ENCODE measurements at places on chromosomes 1 and 21.

DNA sequence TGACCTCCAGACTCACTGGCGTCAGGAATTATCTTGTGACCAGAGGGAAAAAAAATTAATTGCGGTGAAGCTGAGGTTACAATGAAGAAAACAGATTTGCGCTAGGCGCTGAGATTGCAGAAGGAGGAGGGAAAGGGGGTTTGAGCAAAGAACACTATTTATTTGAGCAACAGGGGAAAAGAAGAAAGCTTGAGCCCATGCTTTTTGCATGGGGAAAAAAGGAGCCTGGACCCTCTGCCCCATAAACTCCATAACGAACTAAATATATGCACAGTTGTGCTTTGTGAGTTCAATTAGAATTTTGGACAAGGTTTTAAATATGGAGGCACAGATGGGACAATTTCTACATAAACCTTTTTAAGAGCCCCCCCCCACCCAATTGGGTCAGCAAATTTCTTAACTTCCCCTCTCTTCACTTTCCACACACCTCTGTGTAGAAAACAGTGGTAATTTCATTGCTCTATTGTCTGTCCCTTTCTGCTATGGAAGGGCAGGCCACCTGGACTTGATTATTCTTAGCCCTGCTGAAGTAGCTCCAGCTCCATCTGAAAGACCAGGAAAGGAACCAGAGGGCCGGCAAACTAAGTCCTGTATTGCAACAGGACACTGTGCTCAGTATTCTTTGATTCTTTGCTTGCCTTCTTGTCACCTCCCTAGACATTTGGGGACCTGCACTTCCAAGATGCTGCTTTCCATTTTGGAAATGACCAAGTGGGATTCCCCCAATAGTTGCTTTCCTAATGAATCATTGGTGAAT is 862 bp upstream of the ID3 start:
- peak overlapping the region; percentile 94 for H3K4me3 ChIP-seq
- peak overlapping the region; percentile 99 for H3K27ac ChIP-seq
- DNase-seq, result no peak
- H3K27me3 ChIP-seq, result peaks cover 8% of the 10 kb centered on the region

GRCh38 chr1:20047096-20047495 is 22.9 kb upstream of the PLA2G5 start:
- no peaks in the 10 kb centered on the region for H3K36me3 ChIP-seq
- no peaks in the 10 kb centered on the region for H3K4me1 ChIP-seq
- peaks cover 8% of the 10 kb centered on the region for H3K27me3 ChIP-seq
- no peak overlapping the region for H3K4me3 ChIP-seq

GRCh38 chr21:41622201-41622600 is 114.2 kb upstream of the TMPRSS2 start:
- no peaks in the 10 kb centered on the region for H3K27me3 ChIP-seq
- no peak for DNase-seq
- no peak overlapping the region for H3K4me3 ChIP-seq
- H3K27ac ChIP-seq, result no peak overlapping the region

DNA sequence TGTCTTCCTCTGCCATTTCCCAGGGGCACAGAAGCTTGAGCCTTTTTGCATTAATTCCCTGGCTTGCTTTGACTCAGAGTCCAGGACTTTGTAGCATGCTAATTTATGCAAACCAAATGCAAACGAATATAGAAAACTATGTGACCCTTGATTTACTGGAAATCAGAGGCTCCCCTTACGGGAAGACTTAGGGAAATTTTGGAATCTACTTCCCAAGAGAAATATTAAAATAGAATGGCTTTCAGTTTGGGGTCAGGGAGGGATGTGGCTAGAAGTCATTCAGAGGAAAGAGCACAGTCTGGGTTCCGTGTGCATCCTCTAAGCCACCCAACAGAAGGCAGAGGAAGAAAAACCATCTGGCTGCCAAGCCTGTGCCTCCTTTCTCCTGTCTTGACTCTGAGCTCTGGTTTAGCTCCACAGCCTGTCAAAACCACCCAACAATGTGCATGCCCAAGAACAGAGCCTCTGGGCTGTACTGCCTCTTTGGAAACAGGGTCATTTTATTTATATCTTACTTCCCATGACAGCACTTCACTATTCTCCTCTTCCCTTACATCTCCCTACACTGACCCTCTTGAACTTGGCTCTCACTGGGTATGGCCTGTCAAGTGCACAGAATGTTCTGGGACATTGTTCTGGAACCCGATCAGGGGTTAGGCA is 30.1 kb downstream of the ATF3 start:
- no peak overlapping the region for H3K27ac ChIP-seq
- no peaks in the 10 kb centered on the region for H3K36me3 ChIP-seq
- no peaks in the 10 kb centered on the region for H3K4me1 ChIP-seq

DNA sequence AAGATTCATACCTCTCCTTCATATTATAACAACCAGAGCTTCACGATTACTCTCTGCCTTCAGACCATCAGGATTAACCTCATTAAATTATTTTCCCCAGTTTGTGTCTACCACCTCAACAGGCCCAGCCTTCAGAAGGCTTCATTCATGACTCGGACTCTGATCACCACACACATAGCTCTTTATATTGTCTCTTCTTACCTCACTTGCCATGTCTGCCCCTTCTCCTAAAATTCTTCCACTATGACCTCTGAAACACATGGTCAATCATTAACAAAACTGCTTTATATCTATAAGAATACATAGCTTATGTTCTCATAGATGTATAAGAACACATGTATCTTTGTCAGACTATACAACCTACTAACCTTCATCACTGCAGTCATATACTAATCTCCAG is 79.8 kb downstream of the USP1 start:
- no peaks in the 10 kb centered on the region for H3K4me1 ChIP-seq
- no peaks in the 10 kb centered on the region for H3K27me3 ChIP-seq
- H3K36me3 ChIP-seq, result peaks cover 38% of the 10 kb centered on the region
- no peak overlapping the region for H3K27ac ChIP-seq
- H3K4me3 ChIP-seq, result no peak overlapping the region

DNA sequence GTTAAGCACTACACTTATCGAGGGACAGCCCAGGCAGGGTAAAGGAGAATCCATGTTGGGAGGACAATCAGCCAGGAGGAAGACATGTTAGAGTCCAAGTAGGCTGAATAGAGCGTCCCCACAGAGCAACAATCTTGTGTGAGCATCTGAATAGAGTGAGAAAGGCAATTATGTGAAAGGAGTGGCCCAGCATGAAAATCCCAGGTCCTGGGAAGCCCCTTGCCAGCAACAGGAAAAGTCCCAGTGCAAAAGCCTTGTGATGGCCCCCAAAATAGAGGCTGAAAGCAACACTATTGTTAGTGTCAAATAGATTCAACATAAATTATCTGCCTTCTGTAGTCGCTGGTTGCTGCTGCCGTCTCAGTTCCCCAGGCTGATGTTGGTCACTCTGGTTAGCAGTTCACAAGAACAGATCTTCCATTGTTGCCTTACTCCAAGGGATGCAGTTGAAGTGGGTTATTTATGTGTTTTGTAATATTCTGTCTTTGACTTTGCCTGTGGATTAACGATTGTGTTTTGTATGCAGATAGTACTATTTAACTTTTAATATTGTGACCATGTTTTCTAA is 12.1 kb upstream of the ABL2 start:
- DNase-seq, result no peak
- H3K4me3 ChIP-seq, result no peak overlapping the region
- no peaks in the 10 kb centered on the region for H3K36me3 ChIP-seq
- H3K27ac ChIP-seq, result no peak overlapping the region
- H3K27me3 ChIP-seq, result no peaks in the 10 kb centered on the region
- no peaks in the 10 kb centered on the region for H3K4me1 ChIP-seq

DNA sequence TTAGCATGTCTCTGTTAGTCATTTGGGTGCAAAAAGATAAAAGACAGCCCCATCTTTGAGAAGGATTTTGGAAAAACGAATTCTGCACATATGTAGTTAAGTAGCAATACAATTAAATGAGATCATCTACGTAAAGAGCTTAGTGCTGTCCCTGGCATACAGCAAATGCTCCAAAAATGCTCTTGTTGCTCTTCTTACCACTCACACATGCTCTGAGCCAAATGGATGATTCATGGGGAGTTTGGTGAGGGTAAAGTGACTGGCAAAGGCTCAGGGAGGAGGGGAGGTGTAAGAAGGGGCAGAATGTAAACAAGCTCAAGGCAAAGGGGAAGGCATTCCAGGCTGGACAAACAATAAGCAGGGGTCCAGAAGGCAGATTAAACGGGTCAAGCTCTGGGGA is 191.9 kb downstream of the AK5 start:
- no peak overlapping the region for H3K4me3 ChIP-seq
- no peaks in the 10 kb centered on the region for H3K27me3 ChIP-seq
- DNase-seq, result no peak
- no peaks in the 10 kb centered on the region for H3K36me3 ChIP-seq
- H3K4me1 ChIP-seq, result peaks cover 12% of the 10 kb centered on the region

GRCh38 chr1:103461161-103462105 is 64.1 kb upstream of the RNPC3 start:
- H3K4me3 ChIP-seq, result no peak overlapping the region
- H3K4me1 ChIP-seq, result peaks cover 8% of the 10 kb centered on the region
- no peak for DNase-seq
- H3K27ac ChIP-seq, result no peak overlapping the region
- H3K27me3 ChIP-seq, result no peaks in the 10 kb centered on the region
- H3K36me3 ChIP-seq, result no peaks in the 10 kb centered on the region

GRCh38 chr1:88701275-88701674 is 17.2 kb downstream of the PKN2 start:
- no peak overlapping the region for H3K4me3 ChIP-seq
- H3K27ac ChIP-seq, result no peak overlapping the region
- H3K36me3 ChIP-seq, result peaks cover 15% of the 10 kb centered on the region
- no peaks in the 10 kb centered on the region for H3K27me3 ChIP-seq

GRCh38 chr21:42732033-42732410 is 78.6 kb downstream of the PDE9A start:
- H3K27me3 ChIP-seq, result no peaks in the 10 kb centered on the region
- H3K4me3 ChIP-seq, result no peak overlapping the region
- H3K4me1 ChIP-seq, result peaks cover 17% of the 10 kb centered on the region

- H3K4me3 ChIP-seq, result no peak overlapping the region
- no peaks in the 10 kb centered on the region for H3K36me3 ChIP-seq
- no peak overlapping the region for H3K27ac ChIP-seq
- no peaks in the 10 kb centered on the region for H3K4me1 ChIP-seq
- no peak for DNase-seq
Measured at GRCh38 chr21:18840239-18840638, 436.7 kb upstream of the TMPRSS15 start.

DNA sequence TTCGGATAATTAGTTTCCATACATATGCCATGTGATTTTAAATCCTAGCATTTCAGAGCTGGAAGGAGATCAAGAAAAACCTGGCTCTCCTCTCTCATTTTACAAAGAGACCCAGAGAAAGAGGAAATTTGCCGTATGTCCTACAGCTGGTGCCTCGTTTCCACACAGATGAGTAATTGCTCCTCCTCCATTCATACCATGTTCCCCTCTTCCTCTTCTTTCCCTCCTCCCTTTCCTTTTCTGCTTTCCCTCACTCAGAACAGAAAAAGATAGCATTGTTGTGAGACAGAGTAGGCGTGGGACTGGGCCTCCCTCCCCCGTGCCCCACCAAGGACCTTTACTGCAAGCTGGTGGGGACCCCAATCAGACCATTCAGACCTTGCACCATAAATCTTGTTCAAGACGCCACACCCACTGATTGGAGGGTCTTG is 13.7 kb upstream of the SLC44A3 start:
- H3K4me3 ChIP-seq, result peak overlapping the region; percentile 62
- H3K36me3 ChIP-seq, result no peaks in the 10 kb centered on the region
- peak overlapping the region; percentile 11 for H3K27ac ChIP-seq
- no peak for DNase-seq
- no peaks in the 10 kb centered on the region for H3K27me3 ChIP-seq

DNA sequence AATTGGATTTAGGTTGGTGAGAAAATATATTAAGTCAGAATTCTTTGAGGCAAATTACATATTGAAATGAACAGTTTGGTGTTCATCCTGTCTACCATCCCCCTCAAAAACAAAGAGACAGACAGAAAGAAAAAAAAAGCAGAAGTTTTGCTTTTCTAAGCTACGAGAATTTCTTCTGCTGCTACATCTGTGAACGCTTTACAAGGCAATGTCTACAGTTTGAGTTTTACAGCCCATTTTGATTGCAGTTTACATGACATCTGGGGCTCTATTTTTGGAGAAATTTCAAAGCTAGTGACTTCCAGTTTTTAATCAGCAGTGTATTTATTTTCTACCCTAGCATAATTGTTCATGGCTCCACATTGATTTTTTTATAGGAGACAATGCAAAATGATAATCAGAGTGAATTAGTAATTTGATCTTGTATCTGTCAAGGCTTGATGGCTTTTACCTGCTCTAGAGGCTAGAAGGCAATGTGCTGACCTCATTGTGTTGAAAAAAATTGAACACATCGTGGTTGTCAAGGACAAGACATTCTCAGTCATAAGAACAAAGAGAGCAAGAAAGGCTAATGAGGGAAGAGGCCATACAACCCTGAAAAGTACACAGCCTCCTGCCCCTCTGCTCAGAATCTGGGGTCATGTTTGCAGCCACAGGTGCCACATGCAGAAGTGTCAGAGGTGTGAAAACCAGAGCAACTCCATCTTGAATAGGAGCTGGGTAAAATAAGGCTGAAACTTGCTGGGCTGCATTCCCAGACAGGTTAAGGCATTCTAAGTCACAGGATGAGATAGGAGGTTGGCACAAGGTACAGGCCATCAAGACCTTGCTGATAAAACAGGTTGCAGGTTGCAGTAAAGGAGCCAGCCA is 201.0 kb upstream of the CAMK1G start:
- peak overlapping the region; percentile 8 for H3K4me3 ChIP-seq
- peaks cover 24% of the 10 kb centered on the region for H3K4me1 ChIP-seq
- H3K36me3 ChIP-seq, result no peaks in the 10 kb centered on the region
- DNase-seq, result no peak

- no peak for DNase-seq
- H3K4me3 ChIP-seq, result no peak overlapping the region
- H3K27me3 ChIP-seq, result peaks cover 10% of the 10 kb centered on the region
- no peaks in the 10 kb centered on the region for H3K4me1 ChIP-seq
- H3K27ac ChIP-seq, result no peak overlapping the region
- no peaks in the 10 kb centered on the region for H3K36me3 ChIP-seq
Measured at GRCh38 chr1:156516821-156517220, 16.2 kb upstream of the MEF2D start.

- H3K4me1 ChIP-seq, result no peaks in the 10 kb centered on the region
- H3K36me3 ChIP-seq, result peaks cover 25% of the 10 kb centered on the region
- no peaks in the 10 kb centered on the region for H3K27me3 ChIP-seq
- no peak overlapping the region for H3K27ac ChIP-seq
- DNase-seq, result no peak
Measured at GRCh38 chr1:46675549-46676314, 4.1 kb downstream of the TEX38 start.

GRCh38 chr21:41706263-41706639 is 60.6 kb downstream of the RIPK4 start:
- peak overlapping the region; percentile 75 for H3K27ac ChIP-seq
- H3K27me3 ChIP-seq, result peaks cover 2% of the 10 kb centered on the region
- DNase-seq, result no peak
- no peaks in the 10 kb centered on the region for H3K36me3 ChIP-seq
- no peak overlapping the region for H3K4me3 ChIP-seq
- H3K4me1 ChIP-seq, result peaks cover 23% of the 10 kb centered on the region

GRCh38 chr1:199335496-199335895 is 692.0 kb upstream of the NR5A2 start:
- H3K27ac ChIP-seq, result no peak overlapping the region
- H3K36me3 ChIP-seq, result no peaks in the 10 kb centered on the region
- H3K4me3 ChIP-seq, result no peak overlapping the region

GRCh38 chr1:179781962-179782361 is 38.9 kb downstream of the FAM163A start:
- H3K27me3 ChIP-seq, result peaks cover 4% of the 10 kb centered on the region
- H3K4me3 ChIP-seq, result no peak overlapping the region
- no peaks in the 10 kb centered on the region for H3K36me3 ChIP-seq
- DNase-seq, result no peak
- peaks cover 13% of the 10 kb centered on the region for H3K4me1 ChIP-seq

GRCh38 chr1:218171302-218171893 is 113.7 kb upstream of the RRP15 start:
- no peaks in the 10 kb centered on the region for H3K36me3 ChIP-seq
- H3K4me1 ChIP-seq, result peaks cover 6% of the 10 kb centered on the region
- H3K4me3 ChIP-seq, result no peak overlapping the region
- peaks cover 53% of the 10 kb centered on the region for H3K27me3 ChIP-seq
- DNase-seq, result no peak

All from type B pancreatic cell (in vitro differentiated cells).